ENCODE measurements at places on chromosomes 3 and 15. TPM values are rescaled to one million over a fixed set of nuclear protein-coding genes. Genes with fewer than 3 reads are reported as not detected.
A peak's percentile ranks its signal among the peaks of the same experiment; 100 is the strongest.

FES gene
- polyA plus RNA-seq = 5.5 TPM

DNASE1L3 gene
- polyA plus RNA-seq = 0.73 TPM

TGM4 gene
- polyA plus RNA-seq = not detected

TUSC7 gene
- not detected for polyA plus RNA-seq

DNA sequence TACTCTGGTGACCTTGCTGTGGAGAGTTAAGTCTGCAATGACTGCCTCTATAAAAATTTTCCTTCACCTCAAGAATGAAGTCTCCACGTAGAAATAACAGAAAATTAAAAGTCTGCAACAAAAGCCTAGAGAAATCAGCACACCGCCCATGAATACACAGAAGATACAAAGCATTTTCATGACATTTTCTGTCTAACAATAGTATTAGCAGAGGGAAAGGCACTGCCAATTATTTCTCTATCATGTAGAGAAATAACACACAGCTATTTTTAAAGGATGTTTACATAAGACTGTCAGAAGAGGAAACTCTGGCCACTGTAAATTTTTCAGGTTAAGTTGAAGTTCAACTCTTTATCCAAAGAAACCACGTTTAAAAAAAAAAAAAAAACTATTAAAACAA is 80.8 kb downstream of the GSK3B start:
- H3K27me3 ChIP-seq = no peaks in the 10 kb centered on the region
- no peaks in the 10 kb centered on the region for H3K36me3 ChIP-seq
- no peak overlapping the region for H3K4me3 ChIP-seq
- H3K4me1 ChIP-seq = peaks cover 37% of the 10 kb centered on the region
- DNase-seq = no peak
- H3K27ac ChIP-seq = no peak overlapping the region

GRCh38 chr15:65777053-65777452 is 15.0 kb downstream of the DENND4A start:
- no peaks in the 10 kb centered on the region for H3K27me3 ChIP-seq
- no peak overlapping the region for H3K27ac ChIP-seq
- no peaks in the 10 kb centered on the region for H3K4me1 ChIP-seq
- no peak overlapping the region for H3K4me3 ChIP-seq
- no peak for DNase-seq

- no peak overlapping the region for H3K27ac ChIP-seq
- H3K4me3 ChIP-seq = no peak overlapping the region
- H3K36me3 ChIP-seq = no peaks in the 10 kb centered on the region
- no peak for DNase-seq
- H3K4me1 ChIP-seq = no peaks in the 10 kb centered on the region
Measured at GRCh38 chr3:59235634-59236012, 185.8 kb upstream of the CFAP20DC start.

DNA sequence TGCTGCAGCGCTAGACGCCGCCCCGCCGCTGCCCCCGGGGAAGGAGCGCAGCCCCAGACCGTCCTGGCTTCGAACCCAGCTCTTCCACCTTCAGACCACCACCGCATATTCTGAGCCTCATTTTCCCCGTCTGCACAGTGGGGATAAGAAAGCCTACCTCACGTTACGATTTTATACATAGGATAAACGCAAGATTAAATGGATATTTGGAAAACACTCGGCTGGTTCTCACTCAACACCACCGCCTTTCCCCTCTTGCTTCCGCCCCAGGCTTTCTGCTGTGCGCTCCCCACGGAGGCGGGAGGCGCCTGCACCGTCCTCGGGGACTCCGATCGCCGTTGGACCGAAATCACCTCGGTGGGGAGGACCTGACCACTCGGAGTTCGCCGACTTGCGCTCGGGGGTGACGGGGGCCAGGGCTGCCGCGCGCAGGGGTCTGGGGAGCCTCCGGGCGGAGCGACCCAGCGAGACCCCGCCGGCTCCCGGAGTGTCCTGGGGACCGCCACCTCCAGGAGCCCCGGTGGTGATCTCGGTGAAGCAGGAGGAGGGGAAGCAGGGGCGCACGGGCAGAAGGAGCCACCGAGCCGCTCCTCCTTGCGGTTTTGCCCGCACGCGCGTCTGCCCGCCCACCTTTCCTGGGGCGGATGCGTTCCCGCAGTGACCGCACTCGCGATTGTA is 4.0 kb downstream of the FBXL22 start:
- no peaks in the 10 kb centered on the region for H3K36me3 ChIP-seq
- peaks cover 35% of the 10 kb centered on the region for H3K4me1 ChIP-seq
- DNase-seq = peak; percentile 46
- H3K27ac ChIP-seq = peak overlapping the region; percentile 90
- peak overlapping the region; percentile 90 for H3K4me3 ChIP-seq

Data from psoas muscle (tissue), 8 donors.